ENCODE measurements at places on chromosomes 4 and X. TPM values are rescaled to one million over a fixed set of nuclear protein-coding genes. Genes with fewer than 3 reads are reported as not detected.

Gene MTNR1A
- total RNA-seq: not detected

Gene PABPC5
- 1.6 TPM for total RNA-seq

Gene TASL
- total RNA-seq: not detected

Gene TMEM271
- not detected for total RNA-seq

Gene RAB9B
- total RNA-seq: 1.1 TPM

Gene ARHGAP6
- total RNA-seq: 5.5 TPM

Gene GAGE2A
- total RNA-seq: not detected

Gene PPBP
- not detected for total RNA-seq

Gene TCEAL5
- total RNA-seq: not detected

Gene FHIP1A
- total RNA-seq: not detected

Gene CXCL13
- not detected for total RNA-seq

Gene ATP2B3
- total RNA-seq: not detected

Gene CSAG1
- not detected for total RNA-seq

Gene UNC5C
- 4.1 TPM for total RNA-seq

Gene GC
- not detected for total RNA-seq

Gene USP17L28
- not detected for total RNA-seq

Gene FAM120C
- total RNA-seq: 4.6 TPM

Gene TLR2
- 0.32 TPM for total RNA-seq

Gene ZNF630
- 1.9 TPM for total RNA-seq

Gene ZMAT1
- total RNA-seq: under 0.01 TPM

Gene FMR1NB
- total RNA-seq: not detected

Gene NR3C2
- 2.4 TPM for total RNA-seq

Gene GPAT3
- 22.4 TPM for total RNA-seq

Gene SPATA18
- total RNA-seq: 22.2 TPM

Gene SRPX2
- 36.9 TPM for total RNA-seq

Gene CLTRN
- total RNA-seq: 0.26 TPM

Gene SMIM10L2A
- 0.17 TPM for total RNA-seq

Gene MSANTD1
- 0.60 TPM for total RNA-seq

Gene SASH3
- not detected for total RNA-seq
